A172 (cell line): ENCODE measurements at places on chromosomes 7 and 10. TPM values are rescaled to one million over a fixed set of nuclear protein-coding genes. Genes with fewer than 3 reads are reported as not detected.

Gene CHPF2
- 36.5 and 37.8 TPM in 2 replicates for total RNA-seq

Gene ITGB8
- 17.8 and 20.8 TPM in 2 replicates for total RNA-seq

Gene ZNF32
- 0.12 TPM in 1 of 2 replicates, not detected in the other for total RNA-seq

Gene SPDYE6
- not detected in 2 replicates for total RNA-seq

Gene NUTM2B
- total RNA-seq = 1.2 TPM in 2 replicates

DNA sequence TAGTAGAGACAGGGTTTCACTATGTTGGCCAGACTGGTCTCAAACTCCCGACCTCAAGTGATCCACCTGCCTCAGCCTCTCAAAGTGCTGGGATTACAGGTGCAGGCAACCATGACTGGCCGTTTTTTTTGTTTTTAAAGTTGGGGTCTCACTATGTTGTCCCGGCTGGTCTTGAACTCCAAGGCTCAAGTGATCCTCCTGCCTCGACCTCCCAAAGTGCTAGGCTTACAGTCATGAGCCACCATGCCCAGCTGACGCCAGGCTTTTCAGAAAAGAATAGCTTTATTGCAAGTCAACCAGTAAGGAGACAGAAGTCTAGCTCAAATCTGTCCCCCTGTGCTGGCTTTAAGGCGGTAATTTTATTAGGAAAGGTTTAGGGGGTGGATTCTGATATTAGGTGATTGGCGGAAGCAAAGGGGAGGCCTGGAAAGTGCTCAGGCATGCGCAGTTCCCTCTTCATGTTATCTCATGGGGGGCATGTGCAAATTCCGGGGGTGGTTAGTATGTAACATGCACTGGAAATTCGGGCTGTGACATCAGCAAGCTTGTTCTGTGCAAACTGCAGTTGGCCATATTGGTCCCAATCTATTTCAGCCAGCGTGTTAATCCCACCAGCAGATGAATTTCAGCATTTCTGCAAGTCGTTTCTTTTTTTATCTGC is 42.7 kb downstream of the LIMK1 start:
- no peak for DNase-seq

GRCh38 chr10:6364283-6364682 is 161.6 kb downstream of the PFKFB3 start:
- no peak for DNase-seq

GRCh38 chr10:110751850-110752249 is 107.7 kb downstream of the RBM20 start:
- DNase-seq = no peak

- DNase-seq = no peak
These were observed 90.0 kb upstream of the IGFBP3 start for GRCh38 chr7:46011059-46011458.
